Occipital lobe (tissue), 3 donors: ENCODE measurements at places on chromosomes 2 and 18.
A peak's percentile ranks its signal among the peaks of the same experiment; 100 is the strongest.

DNA sequence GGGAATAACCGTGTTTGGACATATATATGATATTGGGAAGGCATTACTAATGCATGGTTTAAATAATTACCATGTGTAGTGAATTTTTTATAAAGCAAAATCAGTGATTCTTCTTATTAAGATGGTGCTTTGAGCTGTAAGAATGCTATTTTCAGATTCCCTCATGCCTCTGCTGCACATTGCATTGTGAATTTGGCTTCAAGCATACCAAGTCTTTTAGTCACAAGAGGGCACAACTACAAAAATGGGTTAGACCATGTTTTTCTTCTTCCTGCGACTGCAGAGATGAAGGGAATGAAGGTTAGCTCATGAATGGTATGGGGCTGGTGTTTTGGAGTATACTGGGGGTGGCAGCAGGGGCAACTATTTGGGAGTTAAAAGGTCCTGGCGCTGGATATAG is 320.1 kb downstream of the SLC4A3 start:
- no peak for DNase-seq

DNA sequence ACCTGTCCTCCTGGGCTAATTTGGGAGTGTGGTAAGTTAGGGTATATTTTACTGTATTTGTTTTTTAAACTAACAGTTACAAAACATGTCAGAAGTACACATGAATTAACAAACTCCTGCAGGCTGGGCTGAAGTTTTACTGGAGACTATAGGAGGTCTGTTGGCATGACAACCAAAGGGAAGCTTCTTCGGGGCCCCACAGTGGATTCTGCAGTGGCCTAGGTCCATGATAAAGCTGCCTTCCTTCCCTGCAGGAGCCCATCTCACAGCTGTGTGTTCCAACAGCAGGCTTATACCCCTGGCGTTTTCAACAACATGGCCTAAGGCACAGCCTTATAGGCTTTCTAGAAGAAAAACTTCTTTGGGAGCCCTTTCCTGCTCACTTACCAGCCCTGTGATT is 128.0 kb upstream of the SETBP1 start:
- DNase-seq, result no peak

GRCh38 chr18:32552421-32553030 is 81.8 kb upstream of the GAREM1 start:
- peak; percentile 13 for DNase-seq

DNA sequence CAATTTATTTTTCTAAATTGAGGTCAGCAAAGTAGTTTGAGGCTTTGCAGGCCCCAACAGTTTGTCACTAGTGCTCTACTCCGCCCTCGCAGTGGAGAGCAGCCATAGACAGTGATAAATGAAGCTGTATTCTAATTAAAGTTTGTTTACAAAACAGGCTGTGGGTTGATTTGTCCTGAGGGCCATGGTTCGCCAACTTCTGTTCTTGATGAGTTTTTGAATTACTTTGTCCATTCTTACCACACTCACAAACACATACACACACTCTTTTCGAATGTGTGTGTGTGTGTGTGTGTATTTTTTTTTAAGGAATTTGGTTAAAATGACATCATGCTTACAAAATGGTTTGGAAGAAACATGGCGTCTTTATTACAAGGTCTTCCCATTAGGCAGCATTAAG is 68.6 kb downstream of the MTCL1 start:
- DNase-seq, result no peak

DNA sequence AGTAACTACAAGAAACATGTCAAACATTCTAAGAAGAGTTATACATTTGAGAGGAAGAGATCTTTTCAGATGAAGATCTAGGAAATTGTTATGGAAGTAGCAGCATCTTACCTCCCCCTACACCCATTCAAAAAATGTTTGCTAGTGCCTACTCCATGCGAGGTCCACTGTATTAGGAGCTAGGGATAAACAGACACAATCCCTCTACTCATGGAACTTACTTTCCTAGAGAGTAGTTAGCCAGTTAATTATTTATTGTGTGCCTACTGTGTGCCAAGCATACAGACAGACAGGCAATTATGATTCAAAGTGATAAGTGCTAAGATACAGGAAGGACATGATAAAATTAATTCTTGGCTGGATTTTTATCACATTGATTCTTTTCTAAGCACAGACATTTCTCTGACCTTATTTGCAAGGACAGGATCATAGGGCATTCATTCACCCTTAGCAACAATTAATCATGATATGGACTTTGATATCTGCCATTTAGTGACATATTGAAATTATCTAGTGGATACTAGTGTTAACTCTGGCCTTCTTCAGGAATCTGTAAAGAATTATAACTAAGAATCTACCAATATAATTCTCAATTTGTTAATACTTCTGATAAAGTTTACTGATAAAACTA is 19.6 kb upstream of the TDRD15 start:
- no peak for DNase-seq

DNA sequence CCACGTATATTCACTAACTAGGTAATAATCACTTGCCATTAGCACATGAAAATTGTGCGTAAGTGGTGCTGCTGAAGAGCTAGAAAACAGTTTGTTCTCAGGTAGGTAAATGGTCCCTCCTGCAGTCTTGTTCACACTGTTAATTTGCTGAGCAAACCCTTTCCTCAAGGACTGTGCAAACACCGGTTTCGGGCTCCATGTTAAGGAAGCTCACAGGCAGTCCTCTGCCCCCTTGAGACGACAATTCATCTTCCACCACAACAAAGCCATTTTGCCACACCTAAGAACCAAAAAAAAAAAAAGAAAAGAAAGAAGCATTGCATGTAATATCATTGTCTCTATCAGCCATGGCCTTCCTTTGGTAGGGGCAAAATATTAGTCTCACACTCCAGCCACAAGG is 193.9 kb downstream of the BCL11A start:
- no peak for DNase-seq
